RWPE1 (cell line): ENCODE measurements at places on chromosomes 13 and 19.

DNA sequence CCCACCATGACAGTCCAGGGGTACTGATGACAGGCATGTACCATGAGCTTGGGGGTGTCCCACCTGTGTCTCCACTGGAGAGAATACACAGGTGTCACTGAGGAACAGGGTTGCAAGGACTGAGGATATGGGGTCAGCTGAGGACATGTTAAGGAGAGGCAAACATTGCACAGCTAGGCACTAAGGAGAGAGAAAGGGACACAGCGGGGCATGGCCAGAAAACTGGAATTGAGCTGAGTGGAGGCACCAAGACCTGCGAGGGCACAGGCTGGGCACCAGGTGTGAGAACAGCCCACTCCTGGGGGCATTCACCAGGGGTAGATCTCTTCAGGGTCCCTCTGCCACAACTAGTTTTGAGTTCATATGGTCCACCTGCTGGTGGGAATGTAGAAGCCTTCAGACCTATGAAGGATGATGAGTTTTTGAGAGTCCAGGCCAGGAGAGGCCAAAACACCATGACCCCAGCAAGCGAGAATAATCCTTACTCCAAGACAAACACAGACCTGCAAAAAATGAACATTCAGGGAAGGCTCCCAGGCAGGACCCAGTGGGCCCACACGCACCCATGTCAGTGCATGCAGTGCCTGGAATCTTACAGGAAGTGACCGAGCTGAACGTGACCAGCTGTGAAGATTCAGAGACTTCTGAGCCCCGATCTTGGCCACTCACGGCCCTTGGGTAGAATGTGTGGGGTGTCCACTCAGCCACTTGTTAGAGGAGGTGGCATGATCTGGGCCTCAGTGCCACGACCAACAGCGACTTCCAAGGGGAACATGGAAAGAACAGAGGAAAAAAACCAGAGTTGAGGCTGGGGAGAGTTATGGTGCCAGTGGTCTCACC, 1.4 kb upstream of the ZNF584 start:
- DNase-seq = no peak

- DNase-seq = no peak
These were observed 8.7 kb upstream of the CARM1 start for GRCh38 chr19:10862561-10863106.

- no peak for DNase-seq
These were observed 245.2 kb downstream of the DNAJC15 start for GRCh38 chr13:43268632-43269031.

- DNase-seq = no peak
These were observed 435.9 kb upstream of the SGCG start for GRCh38 chr13:22744688-22745452.

DNA sequence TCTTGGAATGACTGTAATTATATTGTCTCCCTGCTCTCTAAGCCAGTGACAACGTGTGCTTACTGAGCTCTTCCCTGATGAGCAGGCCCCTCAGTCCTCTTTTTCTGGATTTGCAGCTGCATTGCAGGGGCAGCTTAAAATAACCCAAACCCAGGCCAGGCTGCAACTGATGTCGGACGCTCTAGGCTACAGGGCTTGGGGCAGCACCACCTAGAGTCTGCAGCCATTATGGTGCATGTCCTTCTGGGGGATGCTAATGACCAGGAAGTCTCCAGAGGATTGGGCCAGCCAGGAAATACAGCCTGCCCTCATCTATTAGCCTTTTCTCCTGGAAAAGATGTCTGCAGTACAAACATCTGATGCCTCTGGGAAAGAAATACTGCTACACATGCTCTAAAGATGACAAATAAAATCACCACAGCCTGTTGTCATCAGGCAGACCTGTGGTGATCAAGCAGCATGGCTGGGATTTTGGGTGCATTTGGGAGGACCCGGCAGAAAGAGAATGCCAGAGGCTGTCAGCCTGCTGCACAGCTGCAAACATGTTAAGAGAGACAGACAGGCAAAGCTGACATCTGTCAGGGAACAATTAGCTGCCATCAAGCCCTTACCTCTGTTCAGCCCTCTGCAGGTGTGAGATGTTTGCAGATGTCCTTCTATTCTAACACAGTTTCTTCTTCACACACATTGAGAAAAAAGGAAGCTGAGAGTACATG, 51.8 kb downstream of the CCDC70 start:
- no peak for DNase-seq

DNA sequence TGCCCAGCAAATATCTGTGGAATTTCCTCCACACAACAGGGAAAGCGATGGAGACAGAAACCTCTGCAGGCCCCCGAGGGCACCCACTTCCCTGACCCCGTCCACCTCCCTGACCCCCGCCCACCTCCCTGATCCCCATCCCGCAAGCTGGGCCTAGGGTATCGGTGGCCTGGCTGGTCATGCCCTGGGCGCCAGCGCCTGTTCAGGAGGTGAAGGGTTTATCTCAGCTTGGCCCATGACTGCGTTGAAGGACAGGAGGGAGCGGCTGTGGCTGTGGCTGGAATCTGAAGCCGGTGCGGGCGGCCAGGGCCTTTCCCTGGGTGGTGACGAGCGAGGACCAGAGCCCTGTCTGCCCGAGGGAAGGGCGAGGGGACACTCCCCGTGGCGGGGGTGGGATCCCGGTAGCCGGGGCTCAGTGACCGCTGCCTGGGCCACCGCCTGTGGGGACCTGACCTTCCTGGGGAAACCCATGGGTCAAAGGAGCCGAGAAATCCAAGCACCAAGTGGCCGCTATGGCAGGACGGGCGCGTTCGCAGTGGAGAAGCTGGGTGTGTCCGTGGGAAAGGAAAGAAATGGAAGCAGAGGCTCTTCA, 20.7 kb downstream of the GAS6 start:
- DNase-seq = no peak

GRCh38 chr13:36395280-36395679, 37.0 kb upstream of the CCNA1 start:
- DNase-seq = peak; percentile 60

DNA sequence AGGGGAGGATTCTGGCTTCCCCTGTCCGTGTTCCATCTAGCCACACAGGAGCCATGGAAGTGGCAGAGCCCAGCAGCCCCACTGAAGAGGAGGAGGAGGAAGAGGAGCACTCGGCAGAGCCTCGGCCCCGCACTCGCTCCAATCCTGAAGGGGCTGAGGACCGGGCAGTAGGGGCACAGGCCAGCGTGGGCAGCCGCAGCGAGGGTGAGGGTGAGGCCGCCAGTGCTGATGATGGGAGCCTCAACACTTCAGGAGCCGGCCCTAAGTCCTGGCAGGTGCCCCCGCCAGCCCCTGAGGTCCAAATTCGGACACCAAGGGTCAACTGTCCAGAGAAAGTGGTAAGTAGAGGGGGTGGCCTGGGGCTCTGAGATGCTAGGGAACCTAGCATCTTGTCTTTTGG, 1.5 kb downstream of the BABAM1 start:
- DNase-seq = no peak

DNA sequence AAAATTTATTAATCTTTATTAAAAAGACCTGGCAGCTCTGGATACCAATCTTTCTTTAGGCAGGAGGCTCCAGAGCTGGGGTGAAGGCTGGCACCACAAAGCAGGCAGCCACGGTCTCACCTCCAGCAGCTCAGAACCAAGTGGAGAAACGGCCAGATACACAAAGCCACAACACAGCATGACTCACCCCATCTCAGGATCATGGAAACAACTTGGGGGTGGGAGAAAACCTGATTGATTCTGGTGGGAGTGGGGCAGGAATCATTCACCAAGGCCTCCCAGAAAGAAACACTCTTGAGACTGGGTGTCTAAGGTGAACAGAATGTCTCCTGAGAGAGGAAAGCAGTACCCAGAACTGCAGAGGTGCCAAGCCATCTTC, 64.2 kb downstream of the CRYL1 start:
- no peak for DNase-seq

DNA sequence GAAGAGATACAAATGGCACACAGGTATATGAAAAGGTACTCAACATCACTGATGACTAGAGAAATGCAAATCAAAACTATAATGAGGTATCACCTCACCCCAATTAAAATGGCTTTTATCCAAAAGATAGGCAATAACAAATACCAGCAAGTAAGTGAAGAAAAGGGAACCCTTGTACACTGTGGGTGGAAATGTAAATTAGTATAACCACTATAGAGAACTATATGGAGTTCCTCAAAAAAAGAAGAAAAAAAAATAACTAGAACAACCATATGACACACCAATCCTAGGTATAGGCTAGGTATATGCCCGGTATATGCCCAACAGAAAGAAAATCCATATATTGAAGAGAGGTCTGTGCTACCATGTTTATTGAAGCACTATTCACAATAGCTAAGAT, 150.9 kb downstream of the VWA8 start:
- no peak for DNase-seq
